Kasumi-1 (cell line): ENCODE measurements at places on chromosomes 11 and 22.
A peak's percentile ranks its signal among the peaks of the same experiment; 100 is the strongest.

DNA sequence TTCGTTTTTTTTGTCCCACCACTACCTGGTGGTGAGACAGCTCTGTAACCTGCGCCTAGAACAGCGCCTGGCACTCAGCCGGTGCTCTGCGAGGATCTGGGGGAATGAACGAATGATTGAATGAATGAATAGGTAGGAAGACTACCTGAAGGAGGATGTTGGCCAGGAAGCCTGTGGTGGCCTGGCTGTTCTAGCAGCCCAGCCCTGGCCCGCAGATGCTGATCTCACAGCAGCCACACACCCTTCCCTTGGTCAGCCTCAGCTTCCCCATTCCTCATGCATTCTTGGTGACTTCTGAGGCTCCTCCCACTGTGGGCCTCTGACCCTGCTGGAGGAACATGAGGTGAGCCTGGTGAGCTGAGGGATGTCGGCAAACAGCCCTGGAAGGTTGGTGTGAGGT is 3.7 kb downstream of the TRPM5 start:
- no peak for DNase-seq

GRCh38 chr11:70510106-70510505 is 111.8 kb downstream of the CTTN start:
- no peak for DNase-seq

GRCh38 chr22:35660291-35661127 is 12.3 kb downstream of the APOL6 start:
- peak; percentile 65 for DNase-seq

DNA sequence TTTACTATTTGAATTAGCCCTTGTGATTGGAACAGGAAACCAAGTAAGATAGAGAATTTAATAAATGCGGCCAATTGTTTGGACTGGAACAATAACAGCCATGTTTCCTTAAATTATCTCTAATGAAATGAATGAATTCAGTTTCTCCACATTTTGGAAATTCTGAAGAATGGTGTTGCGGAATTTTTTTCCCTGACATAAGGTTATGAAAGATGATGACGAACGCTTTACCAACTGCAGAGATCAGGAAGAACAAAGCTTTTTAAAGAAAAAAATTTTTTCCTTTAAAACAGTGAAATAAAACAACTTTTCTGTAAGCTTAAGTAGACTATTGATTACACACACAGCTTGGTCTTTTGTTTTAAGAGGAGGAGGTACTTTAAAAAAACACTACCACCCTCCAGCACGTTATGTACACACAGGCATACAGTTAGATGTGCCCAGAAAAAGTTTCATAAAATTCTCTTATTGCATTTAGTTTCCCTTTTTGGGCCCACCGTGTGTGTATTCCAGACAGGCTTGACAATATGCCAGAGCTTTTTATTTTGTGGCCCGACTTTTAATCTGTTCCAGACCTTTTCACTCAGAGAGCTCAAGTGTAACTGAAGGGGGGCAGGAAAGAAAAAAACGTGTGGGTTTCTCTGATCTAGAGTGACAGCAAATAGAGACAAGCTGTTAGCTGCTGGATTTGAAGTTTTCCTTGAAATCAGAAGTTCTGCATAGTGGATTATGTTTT is 77.3 kb downstream of the YAP1 start:
- DNase-seq, result no peak

GRCh38 chr11:313787-314553 is at the start of gene IFITM1:
Gene IFITM1, plus strand, starts transcription at chr11:314040. Its CDS starts 131 bp downstream, at chr11:314171.
- DNase-seq, result peak; percentile 95

- no peak for DNase-seq
These were observed 9.5 kb downstream of the DHCR7 start for GRCh38 chr11:71438650-71439049.

GRCh38 chr22:20319041-20319744 is 667 bp downstream of the DGCR6L start:
- peak; percentile 31 for DNase-seq

DNA sequence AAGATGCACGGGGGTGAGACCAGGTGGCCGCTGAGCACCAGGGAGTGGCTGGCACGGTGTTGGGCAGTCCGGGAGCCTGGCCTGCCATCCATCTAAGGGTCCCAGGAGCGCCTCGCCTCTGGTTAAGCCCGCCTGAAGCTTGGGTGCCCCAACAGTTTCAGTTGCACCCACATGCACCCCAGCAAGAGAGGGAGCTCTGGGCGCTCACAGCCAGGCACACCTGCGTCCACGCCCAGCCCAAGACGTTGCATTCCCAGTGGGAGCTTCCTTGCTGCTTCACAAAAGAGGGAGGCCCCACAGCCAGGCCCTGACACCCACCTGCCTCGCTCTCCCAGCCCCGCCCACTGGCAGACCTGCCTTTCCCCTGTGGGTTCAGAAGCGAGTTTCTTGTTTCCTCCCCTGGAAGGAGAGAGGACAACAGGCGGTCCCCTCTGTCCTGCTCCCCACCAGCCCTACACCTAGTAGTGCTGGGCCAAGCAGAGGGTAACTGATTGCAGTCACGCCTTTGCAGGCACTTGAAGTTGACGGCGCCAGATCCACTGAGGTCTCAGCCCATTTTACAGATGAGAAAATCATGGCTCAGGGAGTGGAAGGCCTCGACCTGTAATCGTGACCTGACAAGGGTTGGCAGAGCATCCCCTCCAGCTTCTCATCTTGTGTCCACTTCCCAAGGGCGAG is 35.4 kb downstream of the OSBPL5 start:
- DNase-seq, result no peak

- peak; percentile 10 for DNase-seq
These were observed 612 bp downstream of the GTSE1 start for GRCh38 chr22:46297151-46297812.
